ENCODE measurements at places on chromosomes 4 and X.

- DNase-seq: no peak
Observed at GRCh38 chrX:45230410-45230809, 29.7 kb upstream of the DIPK2B start.

DNA sequence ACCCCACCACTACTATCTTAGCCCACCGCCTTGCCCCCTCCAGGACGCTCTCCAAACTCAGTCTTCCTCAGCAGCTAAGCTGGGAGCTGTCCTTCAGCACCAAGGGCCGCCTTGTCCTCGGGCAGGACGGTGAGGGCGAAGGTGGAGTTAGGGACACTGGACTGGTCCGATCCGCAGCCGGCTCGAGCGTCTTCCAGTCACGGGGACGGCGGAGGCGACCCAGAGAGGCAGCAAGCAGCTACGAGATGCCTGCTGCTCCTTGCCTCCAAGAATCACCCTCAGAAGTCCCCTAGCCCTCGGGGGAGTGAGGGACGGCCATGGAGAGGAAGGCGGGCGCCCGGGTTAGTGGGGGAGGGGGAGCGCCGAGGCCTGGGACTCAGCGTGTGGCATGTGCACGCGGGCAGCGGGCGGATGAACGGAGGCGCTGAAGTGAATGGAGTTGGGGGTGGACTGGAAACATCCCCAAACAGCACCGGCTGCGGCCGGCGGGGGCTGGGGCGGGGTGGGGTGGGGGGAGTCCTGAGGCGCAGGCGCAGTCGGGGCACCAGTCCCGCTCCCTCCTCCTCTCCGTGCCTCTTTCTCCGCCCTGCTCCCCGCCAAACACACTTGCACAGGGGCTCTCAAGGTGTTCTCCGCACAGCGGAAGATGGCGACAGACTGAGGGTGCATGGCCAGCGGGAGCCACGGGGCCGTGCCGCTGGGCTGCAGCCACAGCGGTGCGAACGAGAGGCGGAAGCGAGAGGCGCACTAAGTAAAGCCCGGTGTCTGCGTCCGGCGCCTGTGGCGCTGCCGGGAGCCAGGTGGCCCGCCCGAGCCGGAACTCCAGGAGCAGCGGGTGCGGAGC is at the start of gene NALF2:
NALF2 (plus strand) TSS at position 545 of the 844 bp plus-strand sequence. CDS start 957 bp downstream, outside the sequence.
- peak; percentile 31 for DNase-seq

GRCh38 chr4:74451214-74451661 is 6.3 kb downstream of the AREG start:
- no peak for DNase-seq

- DNase-seq: no peak
Observed at GRCh38 chr4:109183931-109184490, 118.4 kb downstream of the COL25A1 start.

GRCh38 chrX:36581030-36581429 is 427.1 kb upstream of the FAM47C start:
- DNase-seq: no peak

- no peak for DNase-seq
Observed at GRCh38 chr4:70023218-70023617, 5.0 kb upstream of the HTN3 start.

DNA sequence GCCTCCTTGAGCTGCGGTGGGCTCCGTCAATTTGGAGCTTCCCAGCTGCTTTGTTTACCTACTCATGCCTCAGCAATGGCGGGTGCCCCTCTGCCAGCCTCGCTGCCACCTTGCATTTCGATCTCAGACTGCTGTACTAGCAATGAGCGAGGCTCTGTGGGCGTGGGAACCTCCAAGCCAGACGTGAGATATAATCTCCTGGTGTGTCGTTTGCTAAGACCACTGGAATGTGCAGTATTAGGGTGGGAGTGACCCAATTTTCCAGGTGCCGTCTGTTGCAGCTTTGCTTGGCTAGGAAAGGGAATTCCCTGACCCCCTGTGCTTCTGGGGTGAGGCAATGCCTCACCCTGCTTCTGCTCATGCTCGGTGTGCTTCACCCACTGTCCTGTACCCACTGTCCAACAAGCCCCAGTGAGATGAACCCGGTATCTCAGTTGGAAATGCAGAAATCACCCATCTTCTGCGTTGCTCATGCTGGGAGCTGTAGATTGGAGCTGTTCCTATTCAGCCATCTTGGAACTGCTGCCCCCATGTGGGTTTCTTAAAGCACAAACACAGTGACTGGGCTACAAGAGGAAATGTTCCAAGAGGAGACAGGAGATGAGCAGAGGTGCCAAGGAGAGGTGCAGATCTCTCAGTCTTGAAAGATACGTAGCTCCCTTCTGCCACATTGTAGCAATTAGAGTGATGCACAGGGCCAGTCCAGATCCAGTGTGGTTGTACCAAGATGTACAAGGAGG is 193.0 kb upstream of the IGFBP7 start:
- DNase-seq: no peak

GRCh38 chr4:98935633-98936032 is 6.7 kb upstream of the EIF4E start:
- DNase-seq: no peak

- DNase-seq: peak; percentile 10
Observed at GRCh38 chr4:40980318-40980883, 230.6 kb downstream of the NSUN7 start.

GRCh38 chr4:99054428-99054994 is 34.1 kb downstream of the ADH5 start:
- DNase-seq: no peak

DNA sequence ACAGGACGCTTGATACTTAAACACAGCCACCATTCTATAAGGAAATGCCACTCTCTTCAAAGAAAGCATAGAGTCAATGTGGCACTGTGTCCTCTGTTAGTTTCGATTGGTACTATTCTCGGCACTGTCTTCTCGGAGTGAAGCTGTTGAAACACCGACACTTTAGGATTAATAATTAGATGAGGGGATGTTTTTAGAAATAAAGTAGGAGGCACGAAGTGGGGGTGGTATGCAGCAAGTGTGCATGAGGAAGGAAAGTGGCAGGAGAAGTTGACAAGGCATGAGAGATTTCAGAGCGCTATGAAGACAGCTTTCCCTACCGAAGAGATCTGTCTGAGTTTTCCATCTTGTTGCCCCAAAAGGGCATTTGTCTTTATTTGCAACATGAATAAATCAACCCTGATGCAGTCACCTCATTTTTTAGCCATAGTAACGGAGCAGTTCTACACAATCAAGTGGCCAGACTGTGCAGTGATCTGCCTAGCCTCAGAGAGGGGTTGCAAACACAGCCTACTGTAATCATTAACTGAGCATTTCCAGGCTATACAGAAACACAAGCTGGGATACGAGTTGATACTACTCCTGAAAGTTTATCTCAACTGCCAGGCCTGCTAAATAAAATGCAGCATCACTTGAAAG is 8.3 kb downstream of the GPRIN3 start:
- DNase-seq: no peak

- DNase-seq: no peak
Observed at GRCh38 chr4:142579443-142579842, 266.7 kb downstream of the INPP4B start.

DNA sequence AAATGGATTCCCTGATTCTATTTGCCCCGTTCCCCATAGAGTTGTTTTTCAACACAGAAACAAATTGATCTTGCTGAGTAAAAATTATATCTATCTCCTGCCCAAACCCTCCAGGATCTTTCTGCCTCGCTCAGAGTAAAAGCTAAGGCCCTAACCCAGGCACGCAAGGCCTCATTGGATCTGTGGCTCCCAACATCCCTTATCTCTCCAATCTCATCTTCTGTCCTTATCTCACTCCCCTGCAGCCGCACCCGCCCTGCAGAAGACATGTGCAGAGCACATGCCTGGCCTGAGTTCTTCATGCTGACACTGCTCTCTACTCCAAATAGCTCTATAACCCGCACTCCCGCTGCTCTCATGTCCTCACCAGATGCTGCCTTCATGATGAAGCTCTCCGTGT is 543.8 kb upstream of the ZFP42 start:
- no peak for DNase-seq

DNA sequence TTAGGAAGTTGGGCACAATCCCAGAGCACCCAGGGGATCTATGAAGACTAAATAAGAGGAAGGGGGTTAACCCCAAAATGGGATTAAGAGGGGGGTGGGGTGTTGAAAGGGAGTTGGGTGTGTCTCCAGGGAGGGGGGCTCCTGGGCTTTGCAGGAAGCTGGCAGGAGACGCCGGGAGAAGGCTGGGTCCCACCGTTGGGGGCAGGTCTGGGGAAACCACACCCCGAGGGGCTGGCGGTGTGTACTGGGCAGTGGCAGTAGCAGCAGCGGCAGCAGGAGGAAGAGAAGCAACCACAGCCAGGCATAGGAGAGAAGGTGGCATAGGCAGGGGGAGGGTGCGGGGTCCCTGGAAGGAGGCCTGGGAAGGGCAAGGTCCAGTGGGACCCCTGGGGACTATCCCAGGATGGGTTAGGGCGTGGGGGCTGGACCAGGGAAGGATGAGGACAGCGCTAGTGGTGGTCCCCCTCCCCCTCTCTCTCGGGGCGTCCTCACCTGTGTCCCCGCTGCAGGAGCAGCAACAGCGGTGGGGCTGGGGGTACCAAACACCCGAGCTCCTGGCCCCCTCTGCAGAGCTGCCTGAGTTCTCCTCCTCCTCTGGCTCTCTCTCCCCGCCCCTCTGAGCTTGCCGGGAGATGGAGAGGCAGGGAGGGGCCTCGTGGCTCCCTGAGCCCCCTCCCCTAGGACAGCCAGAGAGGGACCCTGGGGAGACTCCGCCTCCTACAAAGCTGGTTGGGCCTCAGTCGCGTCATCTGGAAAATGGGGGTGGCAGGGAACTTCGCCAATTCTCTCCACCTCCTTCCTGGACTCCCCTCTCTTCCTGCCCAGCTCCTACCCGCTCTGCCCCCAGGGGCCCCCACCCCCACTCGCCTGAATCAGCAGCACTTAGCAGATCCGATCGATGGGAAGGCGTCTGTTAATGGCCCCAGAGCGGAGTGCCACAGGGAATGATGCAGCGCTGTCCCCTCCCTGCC is at the start of gene KCND1:
KCND1 (minus strand) TSS at position 596 of the 971 bp plus-strand sequence. CDS start 1,573 bp downstream, outside the sequence.
- no peak for DNase-seq

- DNase-seq: peak; percentile 64
Observed at GRCh38 chr4:6942238-6942800, 32.7 kb downstream of the TBC1D14 start.

DNA sequence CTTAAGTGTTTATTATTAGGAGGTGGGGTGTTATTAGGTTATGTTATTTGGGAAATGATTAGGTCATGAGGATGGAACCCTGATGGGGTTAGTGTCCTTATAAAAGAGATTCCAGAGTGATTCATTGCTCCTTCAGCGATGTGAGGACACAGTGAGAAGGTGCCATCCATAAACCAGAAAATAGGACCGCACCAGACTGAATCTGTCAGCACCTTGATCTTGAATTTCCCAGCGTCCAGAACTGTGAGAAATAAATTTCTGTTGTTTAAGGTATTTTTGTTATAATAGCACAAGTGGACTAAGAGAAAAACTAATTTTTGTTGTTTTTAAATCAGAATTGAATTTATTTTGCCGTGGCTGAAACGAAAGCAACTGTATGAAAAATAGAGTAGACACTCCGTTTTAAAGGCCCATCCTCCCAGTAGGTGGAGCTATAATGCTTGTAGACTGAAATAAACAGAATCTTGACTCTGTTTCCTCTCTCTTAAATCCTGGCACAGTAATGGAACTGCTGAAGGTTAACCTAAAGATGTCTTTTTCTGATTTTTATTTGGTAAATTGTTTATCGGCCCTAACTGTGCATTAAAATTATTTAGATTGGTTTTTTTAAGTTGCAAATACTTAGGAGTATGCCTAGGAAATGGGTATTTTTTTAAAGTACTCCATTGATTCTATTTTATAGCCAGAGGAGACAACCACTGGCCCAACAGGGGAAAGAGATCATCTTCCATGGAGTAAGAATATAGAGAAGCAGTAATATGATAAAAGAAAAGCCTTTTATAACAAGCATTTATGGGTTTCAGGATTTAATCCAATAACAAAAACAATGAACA is 133.2 kb upstream of the ADAMTS3 start:
- peak; percentile 30 for DNase-seq

DNA sequence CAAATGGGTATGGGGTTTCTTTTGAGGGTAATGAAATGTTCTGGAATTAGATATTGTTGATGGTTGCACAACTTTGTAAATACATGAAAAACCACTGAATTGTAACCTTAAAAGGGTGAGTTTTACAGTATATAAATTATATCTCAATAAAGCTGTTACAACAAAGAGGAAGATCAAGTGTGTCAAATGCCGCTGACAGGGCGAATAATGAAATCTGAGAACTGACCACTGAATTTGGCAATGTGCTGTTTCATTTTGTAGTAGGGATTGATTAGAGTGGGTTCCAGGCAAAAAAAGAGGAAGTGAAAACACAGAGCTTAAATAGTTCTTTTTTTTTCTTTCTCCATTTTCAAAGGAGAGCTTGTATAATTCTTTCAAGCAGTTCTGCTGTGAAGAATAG is 161.1 kb upstream of the NAP1L5 start:
- peak; percentile 50 for DNase-seq

GRCh38 chr4:52670739-52671138 is 11.6 kb upstream of the USP46 start:
- DNase-seq: no peak

- DNase-seq: no peak
Observed at GRCh38 chr4:55871299-55871800, 17.9 kb downstream of the EXOC1 start.

- no peak for DNase-seq
Observed at GRCh38 chr4:140136509-140136908, 17.5 kb downstream of the MAML3 start.

DNA sequence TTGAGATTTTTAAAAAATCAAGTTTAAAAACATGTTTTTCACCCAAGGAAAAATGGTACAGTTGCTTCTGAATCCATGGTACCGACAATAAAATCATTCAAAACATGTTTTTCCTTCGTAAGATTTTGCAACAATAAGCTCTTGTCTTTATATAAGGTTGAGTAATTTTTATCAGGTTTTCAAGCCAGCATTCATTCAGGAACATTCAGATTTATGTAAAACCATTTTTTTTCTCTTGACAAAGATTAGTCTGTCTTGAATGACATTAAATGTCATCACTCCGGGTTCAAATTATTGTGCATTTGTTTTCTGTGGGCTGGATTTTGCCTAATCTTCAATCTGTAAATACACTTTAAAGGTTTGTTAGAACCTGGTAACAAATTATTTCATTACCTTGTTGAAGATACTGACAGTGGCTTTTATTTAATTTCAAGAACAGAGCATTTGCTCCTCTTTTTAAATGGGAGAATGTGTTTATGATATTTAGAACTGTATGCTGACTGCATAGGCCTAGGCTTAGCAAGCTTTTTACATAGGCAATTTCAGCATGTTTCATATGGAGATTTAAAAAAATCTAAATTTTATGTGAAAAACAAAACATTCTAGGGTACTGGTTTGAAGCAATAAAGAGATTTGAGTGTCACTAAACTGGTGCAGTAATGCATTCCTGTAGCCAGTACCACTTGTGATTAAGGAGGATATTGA is 336.4 kb upstream of the HAND2 start:
- no peak for DNase-seq

DNA sequence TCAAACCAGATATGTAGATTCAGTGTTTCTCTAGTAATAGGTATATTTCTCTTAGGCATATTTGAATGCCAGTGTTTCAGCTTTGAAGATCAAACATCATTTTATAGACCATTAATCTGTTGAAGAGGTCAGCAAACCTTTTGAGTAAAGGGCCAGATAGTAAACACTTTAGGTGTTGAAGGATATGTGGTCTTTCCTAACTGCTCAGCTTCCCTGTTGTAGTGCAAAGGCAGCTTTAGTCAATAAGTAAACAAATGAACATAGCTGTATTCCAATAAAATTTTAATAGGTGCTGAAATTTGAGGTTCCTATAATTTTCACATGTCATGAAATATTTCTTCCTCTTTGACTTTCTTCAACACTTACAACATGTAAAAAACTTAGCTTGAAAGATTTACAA is 201.6 kb downstream of the ADGRL3 start:
- no peak for DNase-seq
